ENCODE measurements at places on chromosomes 6 and 20.

DNA sequence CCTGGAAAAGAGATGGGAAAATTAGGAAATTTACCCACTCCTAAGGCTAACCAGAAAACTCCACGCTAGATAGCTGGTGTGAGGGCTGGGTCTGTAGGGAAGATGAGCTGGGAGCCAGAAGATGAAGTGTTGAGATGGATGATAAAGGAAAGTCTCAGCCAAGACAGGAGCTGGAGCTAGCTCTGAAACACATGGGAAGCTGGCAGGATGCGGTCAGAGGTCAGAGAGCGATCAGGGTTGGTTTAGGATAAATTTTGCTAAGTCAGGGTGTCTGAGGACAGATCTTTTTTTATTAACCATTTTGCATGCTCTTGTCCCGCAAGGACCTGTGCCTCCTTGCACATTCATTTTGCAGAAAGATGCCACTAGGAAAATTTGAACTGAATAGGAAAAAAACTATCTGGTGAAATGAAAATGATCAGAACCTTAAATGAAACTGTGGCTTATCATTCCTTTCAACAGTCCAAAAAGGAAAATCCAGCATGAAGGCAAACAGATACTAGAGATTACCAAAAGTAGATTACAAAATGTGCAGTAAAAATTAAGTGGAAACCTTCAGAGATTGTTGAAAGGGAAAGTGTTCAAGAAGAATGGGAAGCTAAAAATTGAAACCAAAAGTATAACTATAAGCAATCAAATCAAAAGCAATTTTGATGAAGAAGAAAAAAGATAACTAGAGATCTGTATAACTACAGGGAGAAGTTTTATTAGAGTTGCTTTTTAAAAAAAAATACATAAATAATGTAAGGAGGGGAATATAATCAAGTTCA lies 10.7 kb upstream of the EDN1 start:
- no peaks in the 10 kb centered on the region for H3K27me3 ChIP-seq
- H3K27ac ChIP-seq = no peak overlapping the region
- DNase-seq = no peak
- H3K4me3 ChIP-seq = no peak overlapping the region
- no peaks in the 10 kb centered on the region for H3K4me1 ChIP-seq
- H3K36me3 ChIP-seq = no peaks in the 10 kb centered on the region

DNA sequence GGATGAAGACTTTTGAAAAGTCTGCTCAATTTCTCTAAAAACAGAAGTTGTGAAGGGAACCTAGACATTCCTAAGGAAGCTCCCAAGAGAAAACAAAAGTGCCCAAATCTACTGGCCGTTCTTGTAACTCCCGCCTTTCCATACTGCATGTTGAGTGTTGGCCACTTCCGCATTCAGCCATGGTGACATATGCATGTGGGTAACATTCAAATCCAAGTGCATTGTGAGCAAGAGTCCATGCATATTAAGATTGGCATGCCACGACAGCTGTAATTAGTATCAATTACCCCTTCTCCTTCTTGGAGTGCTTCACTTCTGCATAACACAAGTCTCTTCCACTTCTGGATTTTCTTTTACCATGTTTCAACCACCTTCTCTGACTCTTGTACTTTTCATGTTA lies 8.4 kb downstream of the SLC35D3 start:
- DNase-seq = no peak
- no peaks in the 10 kb centered on the region for H3K27me3 ChIP-seq
- no peak overlapping the region for H3K4me3 ChIP-seq
- no peaks in the 10 kb centered on the region for H3K4me1 ChIP-seq
- H3K36me3 ChIP-seq = no peaks in the 10 kb centered on the region
- H3K27ac ChIP-seq = no peak overlapping the region

DNA sequence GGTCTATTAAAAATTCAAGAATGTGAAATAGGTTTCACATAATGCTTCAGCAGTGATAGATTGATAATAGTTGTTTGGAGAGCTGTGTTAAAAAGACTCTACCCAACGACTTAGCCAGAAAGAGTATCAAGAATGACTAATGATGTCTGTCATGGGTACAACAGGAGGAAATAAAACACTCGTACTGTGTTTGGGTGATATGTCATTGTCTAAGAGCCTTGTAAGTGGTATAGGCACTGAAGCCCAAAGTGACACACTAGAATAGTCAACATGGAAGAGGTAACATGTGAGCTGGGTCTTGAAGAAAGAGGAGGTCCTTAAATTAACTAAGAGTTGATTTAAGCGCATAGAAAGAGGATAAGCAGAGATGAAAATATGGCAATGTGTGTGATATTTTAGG lies 471.8 kb upstream of the MAN1A1 start:
- no peak overlapping the region for H3K4me3 ChIP-seq
- no peak for DNase-seq
- H3K27me3 ChIP-seq = no peaks in the 10 kb centered on the region
- no peaks in the 10 kb centered on the region for H3K4me1 ChIP-seq
- no peak overlapping the region for H3K27ac ChIP-seq

GRCh38 chr20:46420878-46421277 lies 14.5 kb upstream of the ELMO2 start:
- no peak overlapping the region for H3K4me3 ChIP-seq
- no peaks in the 10 kb centered on the region for H3K4me1 ChIP-seq
- no peaks in the 10 kb centered on the region for H3K36me3 ChIP-seq
- H3K27me3 ChIP-seq = peaks cover 17% of the 10 kb centered on the region
- DNase-seq = no peak

DNA sequence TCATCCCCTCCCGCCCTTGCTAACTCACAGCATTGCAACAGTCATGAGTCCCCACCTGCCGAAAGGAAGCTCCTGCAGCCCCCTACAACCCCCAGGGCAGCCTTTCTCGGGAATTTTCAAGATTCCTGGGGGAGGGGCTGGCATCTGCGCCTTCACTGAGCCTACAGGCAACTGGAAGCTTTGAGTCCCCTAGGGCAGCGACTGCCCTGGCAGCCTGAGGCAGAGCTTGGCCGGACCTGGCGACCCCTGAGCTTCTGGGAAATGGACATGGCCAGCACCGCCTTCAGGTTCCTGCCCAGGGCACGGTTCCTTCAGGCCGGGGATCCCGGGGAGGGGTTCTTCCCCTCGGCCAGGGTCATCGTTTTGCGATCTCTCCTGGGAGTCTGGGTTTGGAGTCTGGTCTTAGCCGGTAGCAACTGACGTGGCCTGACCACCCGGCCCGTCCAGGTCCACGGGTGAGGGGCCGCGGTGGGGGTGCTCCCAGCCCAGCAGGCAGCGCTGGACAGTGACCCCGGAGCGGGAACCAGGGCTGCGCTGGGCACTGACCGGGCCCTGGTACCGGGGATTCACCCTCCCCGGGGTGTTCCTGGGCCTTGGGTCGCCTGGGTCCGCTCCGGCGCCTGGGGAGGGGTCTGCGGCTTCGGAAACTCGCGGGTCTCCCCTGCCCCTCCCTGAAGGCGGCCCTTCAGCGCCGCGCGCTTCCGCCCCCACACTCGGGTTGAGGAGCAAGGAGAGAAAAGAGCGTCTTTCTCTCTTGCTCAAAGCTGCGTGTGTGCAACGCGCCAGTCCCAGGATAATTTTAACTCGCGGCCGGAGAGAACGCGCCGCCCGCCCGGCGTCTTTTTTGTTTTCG lies 593 bp upstream of the COL9A3 start:
- no peak overlapping the region for H3K27ac ChIP-seq
- DNase-seq = no peak
- peak overlapping the region; percentile 14 for H3K4me3 ChIP-seq

GRCh38 chr6:123393331-123393730 lies 243.4 kb downstream of the TRDN start:
- H3K36me3 ChIP-seq = no peaks in the 10 kb centered on the region
- no peaks in the 10 kb centered on the region for H3K27me3 ChIP-seq
- H3K27ac ChIP-seq = no peak overlapping the region
- no peak overlapping the region for H3K4me3 ChIP-seq
- H3K4me1 ChIP-seq = no peaks in the 10 kb centered on the region
- DNase-seq = no peak

DNA sequence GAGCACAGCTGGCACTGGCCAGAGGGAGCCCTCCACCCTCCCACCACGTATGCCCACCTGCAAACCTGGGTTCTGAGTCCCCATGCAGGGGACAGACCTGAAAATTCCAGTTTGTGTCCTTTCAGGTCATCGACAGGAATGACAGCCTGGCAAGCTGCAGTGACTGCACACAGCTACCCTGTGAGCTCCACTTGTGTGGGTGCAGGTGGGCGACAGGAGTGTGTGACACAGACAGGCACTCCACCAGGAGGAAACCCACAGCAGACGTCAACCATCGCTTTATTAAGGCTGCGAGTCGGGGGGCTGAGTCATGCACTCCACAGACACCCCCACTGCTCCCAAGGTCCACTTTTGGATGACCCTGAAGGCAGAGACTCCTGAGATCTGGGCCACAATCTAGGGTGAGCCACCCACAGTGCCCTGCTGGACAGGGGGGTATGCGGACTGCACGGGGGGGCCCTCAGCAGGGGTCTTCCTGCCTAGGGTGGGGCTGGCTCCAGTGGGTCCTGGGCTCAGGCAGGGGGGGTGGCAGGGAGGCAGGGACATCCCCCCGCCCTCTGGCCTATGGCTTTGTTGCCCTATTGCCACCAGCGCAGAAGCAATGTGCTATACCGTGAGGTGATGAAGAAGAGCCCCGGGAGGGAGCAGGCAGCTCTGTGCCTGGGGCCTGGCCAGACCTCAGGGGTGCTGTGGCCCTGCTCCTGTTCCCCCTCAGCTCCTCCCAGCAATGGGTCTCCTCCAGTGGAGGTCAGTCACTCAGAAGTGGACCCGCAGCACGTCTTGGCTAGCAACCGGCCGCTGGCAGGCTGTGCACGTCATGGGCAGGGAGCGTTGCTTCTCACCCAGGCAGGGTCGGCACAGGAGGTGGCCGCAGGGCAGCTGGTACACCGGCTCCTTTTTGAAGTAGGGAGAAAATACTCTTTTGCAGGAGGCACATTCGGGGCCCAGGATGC lies 25.1 kb upstream of the AVP start:
- no peak overlapping the region for H3K4me3 ChIP-seq
- peaks cover 11% of the 10 kb centered on the region for H3K36me3 ChIP-seq
- H3K4me1 ChIP-seq = no peaks in the 10 kb centered on the region
- no peak for DNase-seq

GRCh38 chr6:19332806-19333460 lies 504.2 kb upstream of the ID4 start:
- no peak overlapping the region for H3K4me3 ChIP-seq
- H3K27ac ChIP-seq = no peak overlapping the region
- H3K27me3 ChIP-seq = no peaks in the 10 kb centered on the region
